ENCODE measurements at places on chromosomes 1 and 21.
A peak's percentile ranks its signal among the peaks of the same experiment; 100 is the strongest.

- no peak for DNase-seq
Measured at GRCh38 chr1:58779801-58780382, 4.0 kb downstream of the JUN start.

- DNase-seq = no peak
Measured at GRCh38 chr21:41600961-41601572, 93.1 kb upstream of the TMPRSS2 start.

DNA sequence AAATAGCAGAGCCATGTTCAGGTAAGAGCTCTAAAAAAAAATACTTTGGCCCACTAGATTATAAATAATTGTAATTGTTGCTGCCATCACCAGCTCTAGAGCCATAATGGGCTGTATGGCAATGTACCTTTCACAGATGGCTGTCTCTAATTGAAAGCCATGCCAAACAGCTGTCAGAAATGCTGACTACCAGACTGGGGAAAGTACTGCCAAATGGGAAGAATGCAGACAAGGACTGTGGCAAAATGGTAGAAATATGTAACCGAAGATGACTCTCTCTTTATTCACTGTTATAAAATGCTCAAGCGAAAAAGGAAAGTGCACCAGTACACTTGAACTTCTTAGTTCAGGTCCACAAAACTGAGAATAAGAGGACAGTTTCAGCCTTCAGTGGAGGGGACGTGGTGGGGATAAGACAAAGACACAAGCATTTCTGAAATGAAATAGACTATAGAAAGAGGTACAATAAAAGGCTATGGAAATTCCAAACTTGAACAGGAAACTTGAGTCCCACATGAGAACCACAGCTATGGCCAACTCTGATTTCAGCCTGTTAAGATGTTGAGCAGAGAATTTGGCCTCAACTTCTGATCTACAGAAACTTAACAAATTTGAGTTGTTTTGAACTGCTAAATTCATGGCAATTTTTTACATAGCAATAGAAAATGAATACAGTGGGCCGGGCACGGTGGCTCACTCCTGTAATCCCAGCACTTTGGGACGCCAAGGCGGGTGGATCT lies 46.5 kb upstream of the LPGAT1 start:
- no peak for DNase-seq

- DNase-seq = no peak
Measured at GRCh38 chr1:215845234-215845891, 278.3 kb downstream of the KCTD3 start.

DNA sequence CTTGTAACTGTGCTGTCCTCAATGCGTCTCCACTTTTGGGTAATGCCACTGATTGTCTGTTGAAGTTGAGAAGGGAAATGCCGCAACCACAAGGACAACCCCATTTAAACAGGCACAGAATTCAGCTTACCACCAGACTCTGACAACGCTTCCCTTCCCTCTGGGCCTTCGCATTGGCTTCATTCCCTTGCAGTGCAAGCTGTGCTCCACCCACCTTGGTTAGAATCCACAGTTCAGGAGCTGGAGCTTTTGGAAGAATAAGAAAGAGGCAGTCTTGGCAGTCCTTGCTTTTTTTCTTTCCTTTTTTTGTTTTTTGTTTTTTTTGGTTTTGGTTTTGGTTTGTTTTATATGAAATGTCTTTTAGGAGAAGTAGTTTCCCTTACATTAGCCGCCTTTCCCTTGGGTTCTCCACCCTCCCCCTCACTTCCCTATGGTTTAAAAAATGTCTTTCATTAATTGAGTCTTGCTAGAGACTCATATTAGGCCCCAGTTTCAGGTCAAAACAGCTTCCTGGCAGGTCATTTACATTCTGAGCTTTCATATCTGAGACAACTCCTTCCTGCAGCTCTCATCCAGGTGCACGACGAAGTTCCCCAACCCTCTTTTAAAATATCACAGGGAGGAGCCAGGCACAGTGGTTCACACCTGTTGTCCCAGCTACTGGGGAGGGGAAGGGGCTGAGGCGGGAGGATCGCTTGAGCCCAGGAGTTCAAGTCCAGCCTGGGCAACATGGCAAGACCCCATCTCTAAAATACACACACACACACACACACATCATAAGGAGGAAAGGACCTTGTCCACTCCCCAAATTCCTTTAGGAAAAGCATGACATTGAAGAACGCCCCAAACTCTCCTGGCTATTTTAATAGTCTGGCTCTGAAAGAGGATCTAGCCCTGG lies 20.7 kb upstream of the LAX1 start:
- DNase-seq = peak; percentile 60

DNA sequence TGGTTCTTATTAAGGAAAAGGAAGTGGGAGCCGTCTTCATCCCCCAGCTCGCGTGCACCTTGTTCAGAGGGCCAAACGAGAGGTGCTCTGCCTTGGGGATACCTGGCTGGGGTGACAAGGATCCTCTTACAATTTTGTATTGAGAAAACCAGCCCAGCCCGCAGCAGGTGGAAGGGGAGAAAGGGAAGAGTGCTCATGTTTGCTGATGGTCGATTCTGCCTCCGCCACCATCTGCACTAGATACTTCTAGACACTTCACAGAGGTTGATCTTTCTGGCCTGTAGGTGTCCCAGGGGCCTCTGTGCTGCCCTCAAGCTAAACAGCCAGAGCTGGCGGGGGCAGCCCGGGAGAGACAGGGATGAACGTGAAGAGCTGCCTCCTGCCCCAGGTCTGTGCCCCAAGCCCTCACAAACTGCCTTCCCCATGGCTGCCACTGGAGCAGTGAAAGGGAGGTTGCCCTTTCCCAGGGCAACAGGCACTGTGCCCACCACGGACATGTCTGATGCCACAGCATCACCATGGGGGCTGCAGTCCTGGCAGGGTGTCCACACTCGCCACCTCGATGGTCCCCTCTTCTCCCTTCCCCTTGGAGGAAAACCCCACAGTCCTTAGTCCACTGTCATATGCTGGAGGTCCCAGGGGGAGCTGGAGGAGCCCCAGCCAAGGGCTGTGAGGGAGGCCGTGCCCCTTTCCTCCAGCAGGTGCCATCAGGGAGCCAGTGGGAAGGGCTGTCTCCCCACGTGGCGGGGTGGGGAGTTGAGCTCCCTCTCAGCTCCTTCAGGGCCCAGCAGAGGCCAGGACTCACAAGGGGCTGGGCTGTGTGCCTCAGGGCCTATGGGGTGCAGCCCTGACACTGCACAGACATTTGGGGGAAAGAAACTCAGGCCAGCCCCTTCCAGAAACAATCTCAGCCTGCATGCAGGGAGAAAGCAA lies 8.1 kb downstream of the ADPRS start:
- no peak for DNase-seq

DNA sequence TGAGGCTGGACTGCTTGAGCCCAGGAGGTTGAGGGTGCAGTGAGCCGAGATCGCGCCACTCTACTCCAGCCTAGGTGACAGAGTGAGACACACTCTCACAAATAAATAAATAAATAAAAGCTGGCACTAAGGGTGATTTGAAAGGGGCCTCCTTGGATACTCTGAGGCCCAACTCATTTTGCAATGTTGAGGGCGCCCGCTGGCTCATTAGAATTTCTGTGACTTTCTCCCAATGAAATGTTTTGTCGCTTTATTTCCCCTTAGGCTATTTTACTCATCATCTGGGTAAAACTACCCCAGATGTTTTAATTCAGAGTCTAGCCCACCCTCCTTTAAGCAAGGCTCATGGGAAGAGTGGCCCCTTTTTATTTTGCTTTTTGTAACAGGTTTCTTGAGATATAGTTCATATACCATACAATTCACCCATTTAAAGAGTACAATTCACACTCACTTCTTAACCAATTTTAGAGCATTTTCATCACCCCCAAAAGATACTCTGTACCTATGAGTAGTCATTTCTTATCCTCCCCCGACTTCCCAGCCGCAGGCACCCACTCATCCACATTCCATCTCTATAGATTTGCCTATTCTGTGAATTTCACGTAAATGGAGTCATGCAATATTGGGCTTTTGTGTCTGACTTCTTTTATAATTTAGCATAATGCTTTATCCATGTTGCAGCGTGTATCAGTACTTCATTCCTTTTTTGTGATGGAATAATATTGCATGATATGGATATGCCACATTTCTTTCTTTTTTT lies 259.1 kb downstream of the KAZN start:
- DNase-seq = no peak

GRCh38 chr21:39265603-39266002 lies 47.8 kb downstream of the BRWD1 start:
- DNase-seq = no peak

DNA sequence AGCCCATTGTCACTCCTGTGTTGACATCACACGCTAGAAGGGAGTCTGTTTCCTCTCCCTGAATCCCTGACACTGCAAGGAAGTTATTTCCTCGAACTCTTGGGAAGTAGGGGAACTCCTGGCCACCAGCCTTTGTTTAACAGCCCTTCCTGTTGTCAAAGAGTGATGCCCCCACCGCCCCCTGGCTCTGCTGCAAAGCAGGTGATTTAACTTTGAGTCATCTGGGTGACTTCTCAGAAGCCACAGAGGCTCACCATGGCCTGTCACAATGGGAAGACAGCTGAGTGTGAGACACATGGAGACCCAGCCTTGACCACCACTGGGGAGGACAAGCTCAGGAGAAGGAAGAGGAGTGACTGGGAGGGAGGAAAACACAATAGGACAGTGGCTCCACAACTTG lies 182.8 kb downstream of the PSMG1 start:
- DNase-seq = peak; percentile 58

DNA sequence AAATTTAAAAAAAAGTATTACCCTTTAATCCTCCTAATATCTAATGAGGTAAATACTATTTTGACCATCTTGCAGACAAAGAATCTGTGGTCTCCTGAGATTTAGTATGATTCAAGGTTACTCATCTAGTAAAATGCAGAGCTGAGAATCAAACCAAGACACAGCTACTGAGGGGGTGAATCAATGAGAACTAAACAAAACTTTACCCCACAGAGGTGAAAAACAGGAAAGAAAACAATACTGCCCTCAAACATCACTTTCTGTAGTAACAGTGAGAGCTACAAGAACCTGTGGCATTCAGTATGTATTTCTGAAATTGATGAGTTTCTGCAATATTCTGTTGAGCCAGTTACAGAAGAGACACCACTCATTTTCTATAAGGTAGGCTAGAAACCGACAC lies 85.1 kb downstream of the JAK1 start:
- DNase-seq = no peak

DNA sequence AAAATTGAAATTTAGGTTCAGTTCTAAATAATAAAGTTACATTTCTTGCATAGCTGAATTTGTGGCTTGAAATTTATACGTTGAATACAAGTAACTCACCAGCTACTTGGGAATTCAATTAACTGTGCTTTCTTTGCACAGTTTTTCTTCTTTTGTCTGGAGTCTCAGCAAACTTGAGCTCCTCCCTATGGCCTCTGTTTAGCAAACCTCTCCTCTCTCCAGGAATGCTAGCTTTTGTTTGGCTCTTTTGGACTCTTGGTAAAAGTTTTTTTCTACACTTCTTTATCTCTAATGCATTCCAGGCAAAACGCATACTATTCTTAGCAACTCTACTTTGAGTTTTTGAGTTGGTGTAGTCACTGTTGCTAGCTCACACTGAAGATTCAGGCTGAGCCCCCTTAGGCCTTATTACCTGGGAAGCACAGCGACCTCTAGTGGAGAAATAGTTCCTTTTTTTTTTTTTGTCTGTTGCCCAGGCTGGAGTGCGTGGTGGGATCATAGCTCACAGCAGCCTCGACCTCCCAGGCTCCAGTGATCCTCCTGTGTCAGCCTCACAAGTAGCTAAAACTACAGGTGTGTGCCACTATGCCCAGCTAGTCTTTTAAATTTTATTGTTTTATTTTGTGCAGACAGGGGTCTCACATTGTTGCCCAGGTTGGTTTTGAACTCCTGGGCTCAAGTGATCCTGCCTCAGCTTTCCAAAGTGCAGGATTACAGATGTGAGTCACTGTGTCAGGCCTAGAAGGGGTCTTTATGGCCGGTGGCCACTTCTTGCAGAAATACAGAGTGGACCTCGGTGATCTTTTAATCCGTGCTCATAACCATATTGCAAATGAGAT lies 61.7 kb downstream of the CASQ2 start:
- no peak for DNase-seq

GRCh38 chr1:17055801-17056200 lies 2.0 kb upstream of the SDHB start:
- no peak for DNase-seq

DNA sequence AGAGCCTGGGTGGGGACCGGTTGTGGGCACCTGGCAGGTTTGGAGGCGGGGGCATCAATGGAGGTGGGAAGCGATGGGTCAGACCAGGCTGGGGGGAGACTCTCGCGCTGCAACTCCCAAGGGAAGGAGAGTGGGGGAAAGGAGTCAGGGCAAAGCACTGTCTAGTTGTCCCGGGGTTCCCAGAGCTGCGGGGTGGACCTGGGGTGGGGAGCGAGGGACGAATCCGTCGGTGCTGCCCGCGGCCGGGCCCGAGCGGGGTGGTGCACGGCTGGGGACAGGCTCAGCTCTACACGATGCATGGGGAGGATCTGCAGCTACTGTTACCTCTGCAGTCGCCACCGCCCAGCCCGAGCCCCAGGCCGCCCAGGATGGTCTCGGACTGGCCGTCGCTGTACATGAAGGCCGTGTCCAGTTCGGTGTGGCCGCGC lies 427 bp downstream of the AKR7A2 start:
- DNase-seq = peak; percentile 27

- no peak for DNase-seq
Measured at GRCh38 chr1:7943251-7943650, 2.6 kb upstream of the TNFRSF9 start.

DNA sequence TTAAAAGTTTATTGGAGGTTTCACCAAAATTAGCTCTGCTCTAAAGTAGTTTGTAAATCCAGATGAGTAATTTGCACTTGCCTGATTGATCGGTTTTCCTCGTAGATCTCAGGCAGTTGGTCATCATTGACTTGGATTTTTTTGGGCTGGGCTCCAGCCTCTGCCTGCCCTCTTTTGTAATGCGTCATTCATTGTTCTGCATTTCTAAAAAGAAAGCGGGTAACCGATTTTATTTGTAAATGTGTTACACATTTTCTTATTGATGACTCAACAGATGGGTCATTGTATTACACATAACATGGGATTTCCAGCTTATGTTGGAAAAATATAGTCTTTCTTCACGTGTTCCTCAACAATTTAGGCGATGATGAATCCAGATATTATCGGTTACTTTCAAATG lies 5.5 kb downstream of the ETS2 start:
- no peak for DNase-seq

DNA sequence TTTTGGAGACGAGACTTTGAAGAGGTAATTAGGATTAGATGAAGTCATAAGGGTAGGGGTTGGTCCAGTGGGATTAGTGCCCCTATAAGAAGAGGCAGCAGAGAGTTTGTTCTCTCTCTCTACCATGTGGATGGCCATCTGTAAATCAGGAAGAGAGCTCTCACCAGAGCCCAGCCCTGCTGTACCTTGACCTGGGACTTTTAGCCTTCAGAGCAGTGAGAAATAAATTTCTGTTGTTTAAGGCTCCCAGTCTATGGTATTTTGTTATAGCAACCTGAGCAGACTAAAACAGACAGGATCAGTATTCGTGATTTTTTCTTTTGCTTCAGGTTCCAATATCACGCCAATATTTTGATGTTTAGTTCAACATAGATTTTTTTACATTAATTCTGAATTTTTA lies 30.0 kb downstream of the TBX15 start:
- DNase-seq = no peak

DNA sequence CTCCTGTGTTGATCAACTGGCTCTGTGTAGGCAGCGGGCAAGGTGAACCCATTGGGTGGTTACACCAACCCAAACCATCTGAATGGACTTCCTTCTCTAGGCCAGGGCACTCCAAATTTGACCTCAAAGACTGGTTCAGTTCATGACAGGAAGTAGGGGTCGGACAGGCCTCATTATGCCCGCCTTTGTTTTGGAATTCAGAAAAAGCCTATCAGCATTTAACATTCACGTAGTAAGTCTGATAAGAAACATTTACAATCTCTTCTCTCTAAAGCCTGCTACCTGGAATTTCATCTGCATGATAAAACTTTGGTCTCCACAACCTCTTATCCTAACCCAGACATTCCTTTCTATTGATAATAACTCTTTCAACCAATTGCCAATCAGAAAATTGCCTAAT lies 97.1 kb upstream of the ETV3 start:
- no peak for DNase-seq

Measured in activated naive CD4-positive, alpha-beta T cell treated with anti-CD3 and anti-CD28 coated beads for 36 hours (primary cell).